Midbrain (tissue), 1 donor: ENCODE measurements at places on chromosomes 13 and 19.

- no peak for DNase-seq
These were observed 4.5 kb upstream of the RAB3A start for GRCh38 chr19:18208098-18208951.

- no peak for DNase-seq
These were observed 6.6 kb downstream of the SSBP4 start for GRCh38 chr19:18425515-18426415.

DNA sequence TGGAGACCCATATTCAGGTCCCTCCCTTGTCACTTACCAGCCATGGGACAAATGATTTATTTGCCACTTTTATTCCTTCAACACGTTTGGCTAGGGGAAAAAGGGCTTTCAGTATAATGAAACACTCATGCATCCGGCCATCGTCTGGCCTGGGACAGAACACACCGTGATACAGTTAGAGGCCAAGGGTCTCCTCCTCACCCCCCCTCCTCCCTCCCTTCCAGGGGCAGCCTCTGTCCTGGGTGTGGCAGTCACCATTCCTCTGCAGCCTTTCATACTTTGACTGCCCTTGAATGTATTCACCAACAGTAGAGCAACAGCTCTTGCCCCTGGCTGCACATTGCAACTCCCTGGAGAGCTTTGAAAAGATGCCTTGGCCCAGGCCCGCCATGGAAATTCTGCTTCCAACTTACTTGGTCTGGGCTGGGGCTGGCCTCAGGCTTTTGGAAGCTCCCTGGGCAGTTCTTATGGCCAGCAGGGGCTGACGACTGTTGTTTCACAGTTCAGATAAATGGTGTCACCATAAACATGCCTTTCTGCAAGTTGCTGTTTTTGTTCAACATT lies 3.0 kb downstream of the PAK4 start:
- DNase-seq = no peak

- no peak for DNase-seq
These were observed 663.2 kb downstream of the UQCRFS1 start for GRCh38 chr19:28549680-28550277.

GRCh38 chr13:23344931-23345595 lies 88.4 kb downstream of the SACS start:
- no peak for DNase-seq

DNA sequence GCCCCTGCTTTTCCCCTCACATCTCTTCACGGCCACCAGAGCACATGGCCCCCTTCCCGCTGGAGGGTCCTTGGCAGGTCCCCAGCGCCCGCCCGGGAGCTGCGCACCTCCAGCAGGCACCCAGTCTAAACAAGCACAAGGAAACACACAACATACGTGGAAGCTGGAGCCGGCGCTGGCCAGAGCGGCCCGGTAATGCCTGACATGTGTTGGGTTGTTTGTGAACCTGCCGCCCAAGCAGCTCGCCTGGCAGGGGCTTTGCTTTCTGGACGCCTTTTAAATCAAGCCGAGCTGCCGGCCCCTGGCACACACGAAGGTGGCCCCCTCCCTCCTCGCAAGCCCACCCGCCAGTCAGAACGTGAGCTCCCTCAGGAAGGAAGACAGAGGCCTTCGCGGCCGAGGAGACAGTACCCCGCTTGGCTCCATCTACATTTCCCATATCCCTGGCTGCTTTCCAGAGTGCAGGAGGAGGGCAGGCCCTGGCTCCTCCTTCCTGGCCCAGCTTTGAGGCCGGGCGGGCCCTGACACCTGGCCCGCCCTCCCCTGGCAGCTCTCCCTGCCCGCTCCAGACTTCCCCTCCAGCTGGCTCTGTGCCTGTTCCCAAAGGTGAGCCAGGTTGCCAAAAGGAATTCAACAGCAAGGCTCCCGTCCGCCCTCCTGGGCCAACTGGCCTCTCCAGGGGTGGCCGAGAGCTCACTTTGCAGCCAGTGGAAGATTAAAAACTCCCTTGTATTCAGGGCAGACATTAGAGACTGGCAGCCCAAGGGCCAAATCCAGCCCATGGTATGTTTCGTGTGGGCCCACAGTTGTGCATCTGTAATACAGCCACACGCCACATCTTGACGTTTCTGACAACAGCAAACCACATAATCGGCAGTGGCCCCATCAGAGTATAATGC lies 28.7 kb downstream of the COMP start:
- peak; percentile 33 for DNase-seq

DNA sequence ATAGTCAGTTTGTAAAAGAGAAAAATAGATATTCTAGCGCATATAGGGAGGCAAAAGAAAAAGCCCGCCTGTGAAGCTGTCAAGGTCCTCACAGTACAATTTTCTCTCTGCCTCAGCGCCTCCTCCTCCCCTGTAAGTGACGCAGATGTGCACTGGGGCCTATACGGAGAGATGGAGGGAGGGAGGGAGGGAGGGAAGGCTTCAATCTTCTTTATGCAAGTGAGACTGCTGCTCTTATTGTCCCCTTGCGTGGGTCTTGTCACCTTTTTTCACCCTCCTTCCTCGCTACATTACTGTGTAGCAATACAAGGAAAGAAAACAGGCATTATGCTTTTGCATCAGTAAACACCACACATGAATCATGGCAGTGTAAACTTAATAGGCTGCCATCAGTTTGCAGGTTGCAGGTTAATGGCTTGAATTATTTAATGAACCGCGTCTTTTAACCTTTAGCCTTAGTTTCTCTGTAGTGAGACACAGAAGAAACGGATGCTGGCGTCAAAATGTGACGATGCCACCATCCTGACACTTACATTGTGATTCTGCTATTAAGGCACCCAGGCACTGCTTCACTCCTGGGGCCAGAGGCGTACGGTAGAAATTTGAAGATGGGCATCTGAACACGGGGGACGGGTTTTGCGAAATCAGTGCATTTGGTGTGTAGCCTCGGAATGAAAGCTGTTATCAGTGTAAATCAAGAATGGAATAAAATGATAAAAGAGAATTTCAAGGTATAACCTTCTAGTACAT lies at the start of gene KLHL1:
TSS of gene KLHL1 (minus strand) at position 97 of the 750 bp plus-strand sequence. CDS start 753 bp downstream, outside the sequence.
- DNase-seq = no peak

DNA sequence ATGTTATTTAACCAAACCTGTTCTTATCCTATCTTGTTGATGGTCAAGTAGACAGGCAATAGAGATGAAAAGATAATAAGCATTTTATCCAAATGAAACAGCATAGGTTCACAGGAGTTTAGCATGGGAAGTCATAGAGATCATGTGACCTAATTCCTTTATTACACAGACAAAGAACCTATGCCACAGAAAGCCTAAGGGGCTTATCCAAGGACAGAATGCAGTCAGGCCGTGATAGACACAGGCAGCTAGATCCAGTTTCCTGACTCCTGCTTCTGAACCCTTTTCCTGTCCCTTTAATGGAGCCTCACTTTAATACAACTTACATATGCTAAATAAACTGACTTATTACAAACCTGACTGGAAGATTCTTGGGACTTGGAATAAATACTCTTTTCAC lies 532.1 kb downstream of the IRS2 start:
- no peak for DNase-seq

DNA sequence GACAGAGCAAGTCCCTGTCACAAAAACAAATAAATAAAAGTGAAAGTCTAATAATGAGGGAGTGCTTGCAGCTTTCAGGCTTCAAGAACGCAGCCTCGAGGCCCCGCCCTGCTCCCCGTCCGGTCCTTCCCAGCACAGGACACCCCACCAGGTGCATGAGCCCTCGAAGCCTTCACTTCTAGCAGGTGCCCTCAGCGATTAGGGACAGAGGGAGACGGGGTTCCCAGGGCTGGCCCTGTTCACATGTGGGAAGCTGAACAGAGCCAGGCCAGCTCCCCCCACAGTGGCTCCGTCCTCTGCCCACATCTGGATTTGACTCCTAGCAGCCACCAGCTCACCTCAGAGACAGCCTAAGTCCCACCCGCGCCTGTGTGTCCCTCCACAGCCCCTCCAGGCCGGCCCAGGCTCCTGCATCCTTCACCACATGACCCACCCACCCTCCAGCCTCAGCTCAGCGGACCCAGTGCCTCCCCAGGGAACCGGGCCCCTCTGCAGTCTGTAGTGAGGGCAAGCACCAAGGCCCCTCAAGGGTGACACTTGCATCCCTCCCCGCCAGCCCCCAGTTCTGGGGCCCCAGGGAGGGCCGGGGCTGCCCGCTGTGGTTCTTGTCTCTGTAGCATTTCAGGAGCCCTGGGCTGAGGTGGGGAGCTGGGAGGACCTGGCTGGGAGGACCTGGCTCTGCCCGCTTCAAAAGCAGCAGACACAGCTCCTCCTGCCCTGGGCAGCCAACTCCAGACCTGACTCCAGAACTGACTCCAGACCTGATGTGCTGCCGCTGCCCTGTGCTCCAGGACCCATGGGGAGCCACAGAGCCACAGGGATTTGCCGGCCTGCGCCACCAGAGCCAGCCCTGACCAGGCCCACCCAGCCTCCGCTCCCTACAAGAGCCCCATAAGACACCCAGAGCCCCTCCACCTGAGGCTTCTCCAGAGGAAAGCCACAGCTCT lies 27.2 kb downstream of the GPX4 start:
- DNase-seq = no peak

GRCh38 chr19:19409631-19410030 lies 4.2 kb downstream of the GATAD2A start:
- DNase-seq = no peak

DNA sequence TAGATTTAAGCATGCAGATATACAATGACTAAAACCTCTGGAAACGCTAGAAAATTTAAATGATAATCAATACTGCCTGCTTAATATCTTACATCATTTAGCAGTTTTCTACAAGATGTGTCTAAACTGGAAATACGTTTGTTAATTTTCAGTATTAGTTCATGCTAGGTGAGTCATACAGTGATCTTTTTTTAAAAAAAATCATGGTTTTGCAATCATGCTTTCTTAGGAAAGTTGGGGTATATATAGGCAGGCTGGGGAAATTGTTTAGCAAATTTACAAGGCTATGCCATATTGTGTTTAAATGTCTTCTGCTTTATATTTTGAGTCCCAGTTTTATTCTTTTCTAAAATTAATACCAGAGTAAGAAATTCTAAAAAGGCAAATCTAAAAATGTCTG lies 245.4 kb upstream of the SPRY2 start:
- DNase-seq = no peak

- no peak for DNase-seq
These were observed 73.9 kb upstream of the OXGR1 start for GRCh38 chr13:97068151-97068550.

- no peak for DNase-seq
These were observed 523 bp downstream of the ELAVL1 start for GRCh38 chr19:8004723-8005513.

GRCh38 chr13:113232208-113233003 lies 23.0 kb downstream of the CUL4A start:
- no peak for DNase-seq

DNA sequence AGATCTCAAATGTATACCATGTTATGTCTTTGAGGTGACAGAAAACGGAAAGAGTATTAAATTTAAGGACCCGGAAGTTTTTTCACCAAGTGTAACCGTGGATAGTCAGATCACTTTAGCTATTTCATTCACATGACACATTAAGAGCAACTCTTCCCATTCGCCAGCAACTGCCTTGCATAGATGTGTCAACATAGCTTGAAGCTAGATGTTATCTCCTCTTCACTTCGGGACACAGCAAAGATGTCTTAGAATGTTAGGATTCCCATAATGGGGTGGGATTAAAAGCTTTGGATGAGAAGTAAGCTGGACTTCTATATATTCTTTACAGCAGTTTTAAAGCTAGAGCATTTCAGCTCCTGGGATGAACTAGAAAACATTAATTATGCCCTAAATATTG lies 1135.9 kb upstream of the PCDH20 start:
- DNase-seq = no peak

DNA sequence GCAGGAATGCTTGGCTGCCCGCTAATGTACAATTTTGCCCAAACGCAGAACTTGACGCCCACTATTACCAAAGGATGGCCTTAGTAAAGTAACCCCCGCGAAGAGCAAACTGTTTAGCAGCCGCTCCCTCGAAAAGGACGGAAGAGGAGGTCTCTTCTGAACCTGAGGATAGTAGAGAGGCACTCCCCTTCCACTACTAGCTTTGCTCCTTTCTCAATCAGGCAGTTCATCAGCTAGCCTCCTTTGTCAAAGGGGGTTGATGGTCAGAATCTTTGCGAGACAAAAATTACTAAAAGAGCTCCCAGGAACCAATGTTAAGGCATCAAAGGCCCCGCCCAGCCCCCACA lies 534 bp downstream of the CAB39L start:
- peak; percentile 66 for DNase-seq

- no peak for DNase-seq
These were observed 66.9 kb upstream of the TM9SF2 start for GRCh38 chr13:99434258-99434788.

DNA sequence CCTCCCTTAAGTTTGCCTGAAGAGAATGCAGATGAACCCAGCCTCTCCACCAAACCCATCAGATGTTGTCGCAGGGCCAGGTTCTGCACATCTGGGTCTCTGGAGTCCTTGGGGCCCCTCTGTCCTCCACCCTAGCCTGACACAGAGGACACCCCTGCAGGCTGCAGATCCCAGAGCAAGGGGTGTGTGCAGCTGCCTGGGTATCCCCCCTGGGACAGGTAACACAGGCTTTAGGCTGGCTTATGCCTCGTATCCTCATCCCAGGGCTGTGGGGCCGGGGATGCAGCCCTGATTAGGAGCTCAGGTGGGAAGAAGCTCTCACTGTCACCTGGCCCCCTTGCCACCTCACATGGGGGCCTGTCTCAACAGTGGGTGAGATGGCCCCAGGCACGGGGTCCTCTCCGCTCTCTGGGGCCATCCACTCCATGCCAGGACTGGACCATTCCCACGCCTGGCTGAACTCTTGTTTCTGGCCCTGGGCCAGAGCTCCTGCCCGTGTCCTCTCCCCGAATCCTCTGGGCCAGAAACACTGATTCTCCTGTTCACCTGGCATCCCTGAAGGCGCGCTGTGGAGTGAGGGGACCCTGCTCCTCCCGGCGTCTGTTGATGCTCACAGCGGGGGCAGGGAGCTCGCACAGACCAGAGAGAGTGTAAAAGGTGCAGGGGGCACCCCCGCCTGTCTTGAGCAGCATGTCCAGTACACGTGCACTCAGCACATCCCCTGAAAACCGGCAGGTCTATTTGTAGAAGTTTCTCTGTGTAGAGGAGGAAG lies 38.7 kb upstream of the TPM4 start:
- DNase-seq = no peak

GRCh38 chr13:76425935-76426334 lies 460.3 kb downstream of the KCTD12 start:
- DNase-seq = no peak

GRCh38 chr13:110989331-110989730 lies 74.5 kb upstream of the ANKRD10 start:
- no peak for DNase-seq

DNA sequence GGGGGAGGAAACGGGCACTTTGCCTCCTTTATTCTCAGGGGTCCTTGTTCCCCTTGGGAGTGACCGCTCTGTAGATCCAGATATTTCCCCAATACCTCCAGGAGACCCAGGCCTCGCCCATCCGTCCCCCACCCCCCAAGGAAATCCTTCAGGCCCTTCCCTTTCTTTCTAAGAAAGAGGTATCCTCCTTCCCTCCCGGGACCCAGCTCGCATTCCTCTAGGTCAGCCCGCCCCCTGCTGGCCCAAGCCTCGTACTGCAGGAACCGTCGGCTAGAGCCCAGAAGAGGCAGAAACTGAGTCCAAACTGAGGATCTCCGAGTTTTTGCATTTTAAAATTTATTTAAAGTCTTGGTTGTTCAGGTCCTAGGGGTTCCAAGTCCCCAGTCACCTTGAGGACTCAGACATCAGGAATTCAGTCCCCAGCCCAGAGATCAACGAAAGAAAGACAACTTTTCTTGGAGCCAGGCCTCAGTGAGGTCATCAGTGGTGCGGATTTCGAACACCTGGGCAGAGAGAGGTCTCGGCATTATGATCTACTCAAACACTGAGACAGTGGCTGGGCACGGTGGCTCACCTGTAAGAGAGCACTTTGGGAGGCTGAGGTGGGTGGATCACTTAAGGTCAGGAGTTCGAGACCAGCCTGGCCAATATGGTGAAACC lies 7.5 kb upstream of the LRFN1 start:
- peak; percentile 85 for DNase-seq
